ENCODE measurements at places on chromosomes 12 and 14.

GRCh38 chr12:72264548-72265175 is 7.5 kb upstream of the TRHDE start:
- no peak for DNase-seq

GRCh38 chr14:76701436-76701835 is 59.8 kb upstream of the VASH1 start:
- DNase-seq, result no peak

DNA sequence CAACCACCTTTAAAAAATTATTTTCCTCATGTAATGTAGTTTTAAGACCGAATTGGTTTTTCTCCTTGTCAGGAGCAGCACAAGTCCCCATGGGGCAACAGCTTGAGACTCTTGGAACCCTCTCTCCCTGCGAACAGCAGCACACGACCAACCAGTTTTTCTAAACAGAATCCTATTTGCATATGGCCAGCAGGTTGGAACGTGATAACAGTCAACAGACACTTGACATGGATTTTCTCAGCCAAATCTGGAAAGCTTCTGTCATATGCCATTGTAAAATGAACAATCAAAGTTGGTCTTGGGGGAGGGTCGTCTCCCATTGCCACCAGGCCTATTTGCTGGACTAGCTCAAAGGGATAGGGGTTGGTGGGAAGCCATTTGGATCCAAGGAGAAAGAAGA is 1915.0 kb upstream of the FLRT2 start:
- no peak for DNase-seq

DNA sequence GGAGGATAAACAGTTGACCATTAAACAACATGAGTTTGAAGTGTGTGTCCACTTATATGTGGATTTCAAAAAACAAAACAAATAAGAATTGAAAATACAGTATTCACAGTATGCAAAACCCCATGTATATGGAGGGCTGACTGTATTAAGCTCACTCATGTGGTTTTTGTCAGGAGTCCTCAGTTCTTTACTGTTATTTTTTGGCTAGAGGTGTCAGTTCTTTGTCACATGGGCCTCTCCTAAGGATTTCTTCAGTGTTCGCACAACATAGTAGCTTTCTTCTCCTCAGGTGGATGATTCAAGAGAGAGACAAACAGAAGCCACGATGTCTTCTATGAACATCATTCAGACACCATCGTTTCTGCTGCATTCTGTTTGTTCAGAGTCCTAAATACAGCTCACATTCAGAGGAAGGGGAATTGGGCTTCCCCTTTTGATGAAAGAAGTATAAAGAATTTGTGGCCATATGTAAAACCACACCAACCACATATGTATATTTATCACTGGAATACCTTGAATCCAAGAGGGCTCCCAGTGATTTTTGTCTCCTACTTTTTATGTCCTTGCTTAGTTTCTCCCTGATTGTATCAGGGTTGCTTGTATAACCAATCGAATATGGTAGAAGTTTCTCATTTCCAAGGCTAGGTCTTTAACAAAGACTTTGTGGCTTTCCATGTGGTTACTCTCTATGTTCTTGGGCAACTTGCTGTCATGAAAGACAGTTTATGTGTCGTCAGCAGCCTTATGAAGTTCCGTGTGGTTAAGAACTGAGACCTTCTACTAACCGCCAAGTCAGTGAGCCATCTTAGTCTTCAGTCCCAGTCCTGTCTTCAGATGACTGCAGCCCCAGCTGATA is 18.9 kb downstream of the MNAT1 start:
- DNase-seq, result peak; percentile 5

GRCh38 chr14:77052281-77053044 is 24.0 kb upstream of the IRF2BPL start:
- no peak for DNase-seq

GRCh38 chr12:119809023-119809422 is 68.1 kb downstream of the CIT start:
- DNase-seq, result no peak

DNA sequence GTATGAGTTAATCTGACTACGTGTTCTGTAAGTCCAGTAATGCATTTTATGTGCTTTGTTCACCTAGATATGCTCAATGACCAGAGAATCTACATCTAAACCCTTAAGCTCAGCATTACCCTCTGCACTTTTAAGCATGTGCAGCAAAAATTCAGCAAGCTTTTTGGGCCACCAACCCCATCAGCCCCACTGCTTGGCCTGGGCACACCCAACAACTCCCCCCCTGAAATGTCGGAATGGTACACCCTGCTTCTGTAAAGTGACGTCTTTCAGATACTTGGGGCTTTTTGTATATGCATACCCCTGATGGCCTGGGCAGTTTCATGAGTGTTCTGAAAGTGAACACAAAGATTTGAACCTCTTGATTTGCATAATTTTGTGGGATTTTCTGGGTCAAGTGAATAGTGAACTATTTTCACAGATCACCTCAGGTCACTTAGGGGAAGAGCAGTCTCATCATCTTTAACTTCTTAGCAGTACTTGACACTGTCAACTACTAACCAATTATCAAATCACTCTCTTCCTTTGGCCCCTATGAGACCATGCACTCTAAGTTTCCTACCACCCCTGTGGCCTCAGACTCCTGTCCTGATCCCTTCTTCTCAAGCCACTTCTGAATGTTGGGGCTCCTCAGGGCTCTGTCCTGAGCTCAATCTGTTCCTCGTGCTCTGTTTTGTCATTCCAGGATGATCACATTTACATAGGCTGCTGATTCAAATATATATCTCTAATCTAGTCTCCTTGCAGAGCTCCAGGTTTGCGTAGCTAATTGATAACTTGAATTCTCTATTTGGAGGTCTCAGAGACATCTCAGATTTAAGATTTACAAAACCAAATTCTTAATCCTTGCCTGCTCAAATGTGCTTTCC is 36.3 kb upstream of the PPM1A start:
- no peak for DNase-seq

GRCh38 chr12:32051511-32052211 is 55.0 kb upstream of the BICD1 start:
- no peak for DNase-seq

- DNase-seq, result no peak
Observed at GRCh38 chr12:48514728-48515127, 10.7 kb upstream of the OR8S1 start.

- no peak for DNase-seq
Observed at GRCh38 chr14:70881549-70882177, 25.6 kb upstream of the PCNX1 start.

- DNase-seq, result no peak
Observed at GRCh38 chr12:11016937-11017336, 5.5 kb downstream of the TAS2R19 start.

- no peak for DNase-seq
Observed at GRCh38 chr14:85316701-85317410, 213.1 kb upstream of the FLRT2 start.
